ENCODE measurements at places on chromosomes 7 and 10. TPM values are rescaled to one million over a fixed set of nuclear protein-coding genes. Genes with fewer than 3 reads are reported as not detected.

Gene PRLHR
- total RNA-seq = not detected

- H3K36me3 ChIP-seq = no peaks in the 10 kb centered on the region
- H3K4me1 ChIP-seq = no peaks in the 10 kb centered on the region
- DNase-seq = no peak
- no peak overlapping the region for H3K4me3 ChIP-seq
Observed at GRCh38 chr10:109823196-109823595, 100.1 kb downstream of the XPNPEP1 start.

DNA sequence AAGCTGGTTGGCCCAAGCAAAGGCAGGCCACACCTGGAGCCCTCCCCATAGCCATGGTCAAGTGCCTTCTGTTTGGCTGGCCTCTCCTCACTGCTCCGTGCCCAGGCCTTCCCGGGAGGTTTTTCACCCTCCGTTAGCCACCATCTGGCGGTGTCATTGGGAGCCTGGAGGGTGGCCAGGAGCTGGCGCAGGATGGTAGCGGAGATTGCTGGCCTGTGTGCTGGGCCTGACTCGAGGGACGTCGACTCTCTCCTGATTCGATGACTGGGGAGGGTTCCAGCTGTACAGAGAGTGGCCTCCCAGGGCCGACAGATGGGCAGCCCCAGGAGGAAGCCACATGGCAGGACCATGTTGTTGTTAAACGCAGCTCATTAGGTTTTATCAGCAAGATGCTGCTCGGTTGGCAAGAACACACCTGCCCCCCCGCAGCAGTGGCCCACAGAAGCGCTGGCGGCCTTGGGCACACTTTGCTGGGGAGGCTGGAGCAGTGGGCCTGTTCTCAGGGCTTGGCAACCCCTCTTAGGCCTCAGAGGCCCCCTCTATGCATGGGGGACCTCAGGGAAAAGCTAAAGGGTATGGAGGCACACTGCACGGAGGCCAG lies 64.0 kb upstream of the CACUL1 start:
- no peak overlapping the region for H3K27ac ChIP-seq
- H3K27me3 ChIP-seq = no peaks in the 10 kb centered on the region
- DNase-seq = no peak
- no peaks in the 10 kb centered on the region for H3K36me3 ChIP-seq
- H3K4me3 ChIP-seq = no peak overlapping the region
- H3K4me1 ChIP-seq = no peaks in the 10 kb centered on the region

DNA sequence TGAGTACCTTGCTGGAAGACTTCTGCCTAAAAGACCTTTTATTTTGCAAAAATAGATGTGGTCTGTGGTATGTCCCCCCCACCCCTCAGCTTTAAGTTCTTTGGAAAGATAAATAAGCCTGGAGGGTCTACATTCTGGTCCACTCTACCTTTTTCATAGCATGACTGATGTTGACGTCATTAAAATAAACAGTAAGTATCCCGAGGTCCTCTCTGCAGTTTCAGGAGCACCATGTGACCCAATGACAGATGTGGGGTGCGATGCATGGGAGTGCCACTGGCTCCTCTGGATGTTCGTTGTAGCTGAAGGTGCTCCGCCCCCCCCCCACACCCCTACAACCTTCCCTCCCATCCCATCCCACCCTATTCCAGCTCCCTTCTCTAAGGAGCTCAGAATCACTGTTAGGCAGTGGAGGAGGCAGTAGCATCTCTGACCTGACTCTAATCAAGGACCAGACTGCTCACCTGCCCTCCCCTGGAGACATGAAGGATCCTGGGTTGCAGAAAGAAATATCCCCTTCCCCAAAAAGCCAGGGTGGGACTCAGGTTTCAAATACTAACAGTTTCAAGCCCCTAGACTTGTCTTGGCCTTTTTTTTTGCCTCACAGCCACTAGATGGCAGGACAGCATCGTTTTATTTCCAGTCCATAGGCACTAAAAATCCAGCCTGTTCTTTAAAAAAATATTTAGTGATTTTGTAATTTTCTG lies 25.1 kb downstream of the CASP7 start:
- H3K27me3 ChIP-seq = no peaks in the 10 kb centered on the region
- no peak overlapping the region for H3K27ac ChIP-seq
- no peaks in the 10 kb centered on the region for H3K36me3 ChIP-seq
- no peaks in the 10 kb centered on the region for H3K4me1 ChIP-seq
- no peak overlapping the region for H3K4me3 ChIP-seq

GRCh38 chr7:131764143-131764775 lies 207.8 kb upstream of the PODXL start:
- H3K36me3 ChIP-seq = no peaks in the 10 kb centered on the region
- no peak overlapping the region for H3K27ac ChIP-seq
- DNase-seq = no peak
- H3K4me1 ChIP-seq = peaks cover 4% of the 10 kb centered on the region
- no peak overlapping the region for H3K4me3 ChIP-seq

Measured in HCT116 (cell line).